ENCODE measurements at places on chromosomes 4 and X. TPM values are rescaled to one million over a fixed set of nuclear protein-coding genes. Genes with fewer than 3 reads are reported as not detected.

The ZNF732 gene
- total RNA-seq, result 0.55 TPM

GRCh38 chr4:821181-821591, 4.7 kb downstream of the CPLX1 start:
- DNase-seq, result no peak

The TCEAL2 gene
- total RNA-seq, result not detected

- DNase-seq, result no peak
These were observed 186.0 kb upstream of the FRMPD4 start for GRCh38 chrX:11952176-11952720.

DNA sequence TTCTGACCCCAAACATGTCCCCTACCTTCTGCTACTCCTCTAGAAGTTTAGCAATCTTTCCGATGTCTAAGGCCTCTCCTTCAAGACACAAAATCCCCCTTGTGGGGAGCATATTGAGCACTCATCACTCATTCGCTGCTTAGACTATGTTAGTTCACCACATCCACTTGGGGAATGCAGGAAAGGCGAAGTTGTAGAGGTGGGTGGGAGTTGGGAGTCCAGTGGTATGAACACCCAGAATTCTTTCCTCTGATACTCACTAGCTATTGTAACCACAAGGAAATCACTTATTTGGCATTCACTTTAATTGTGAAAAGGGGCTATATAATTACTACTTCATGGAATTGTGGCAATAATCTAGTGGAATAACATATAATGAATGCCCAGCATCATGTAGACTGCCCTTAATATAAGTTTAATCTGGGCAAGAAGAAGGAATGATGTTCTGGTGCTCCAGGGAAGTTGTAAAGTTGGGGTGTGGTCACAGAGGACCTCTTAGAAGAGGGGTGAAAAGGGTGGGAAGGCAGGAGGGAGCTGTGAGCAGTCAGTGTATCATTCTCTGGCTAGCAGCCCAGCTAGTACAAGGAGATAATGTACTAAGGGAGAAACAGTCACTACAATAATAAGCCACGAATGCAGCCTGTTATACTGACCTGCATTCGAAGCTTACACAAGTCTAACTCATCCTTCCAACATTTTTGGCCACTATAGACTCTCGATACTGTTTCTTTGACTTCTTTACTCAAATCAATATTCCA, 468.2 kb upstream of the DIPK2B start:
- DNase-seq, result no peak

DNA sequence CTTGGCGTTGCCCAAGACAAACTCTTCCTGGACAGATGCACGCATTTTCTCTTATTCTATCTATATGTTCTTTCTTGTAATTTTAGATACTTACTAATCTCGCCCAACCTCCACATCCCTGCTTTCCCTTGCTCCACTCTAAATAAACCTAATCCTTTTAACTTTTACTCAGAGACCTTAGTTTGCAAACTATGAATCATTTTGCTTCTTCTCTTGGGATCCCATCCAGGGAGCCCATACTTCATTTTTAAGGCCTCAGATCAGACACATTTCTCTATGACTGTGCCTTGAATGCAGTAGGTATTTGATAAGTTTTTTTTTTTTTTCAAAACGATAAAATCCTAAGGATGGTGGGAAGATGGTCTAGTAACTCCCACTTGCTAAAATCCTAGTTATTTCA, 353.8 kb upstream of the HAND2 start:
- no peak for DNase-seq

DNA sequence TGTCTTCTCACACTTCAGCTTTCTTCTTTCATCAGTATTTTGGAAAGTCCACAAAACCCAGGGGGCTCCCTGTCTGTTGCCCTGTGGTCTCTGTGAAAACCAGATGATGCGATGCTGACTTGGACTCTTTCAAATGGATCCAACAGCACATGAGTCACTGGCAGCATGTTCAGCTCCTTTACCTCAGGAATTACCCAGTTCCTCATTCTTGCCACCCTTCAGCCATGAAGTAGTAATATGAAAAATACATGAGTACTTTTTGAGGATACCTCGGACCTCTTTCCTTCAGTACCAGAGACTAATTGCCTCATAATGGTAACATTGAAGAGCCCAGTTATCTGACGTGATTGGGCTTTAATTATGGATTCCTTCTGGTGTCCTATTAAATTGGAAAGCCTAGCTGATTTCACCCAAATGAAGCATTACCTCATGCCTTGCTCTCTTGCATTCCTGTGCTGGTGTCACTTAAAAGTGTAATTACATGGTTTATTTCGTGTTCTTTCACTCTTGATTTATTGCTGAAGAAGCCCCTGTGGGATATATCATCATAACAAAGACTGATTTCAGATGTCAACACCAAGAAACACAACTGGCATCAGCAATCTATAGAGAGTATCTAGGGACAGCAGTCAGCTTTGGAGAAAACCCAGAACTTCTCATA, 63.4 kb downstream of the NFKB1 start:
- DNase-seq, result no peak

GRCh38 chrX:115642895-115643530, 82.0 kb downstream of the PLS3 start:
- peak; percentile 47 for DNase-seq

The RBMXL3 gene
- total RNA-seq, result not detected

The FAM9A gene
- not detected for total RNA-seq

GRCh38 chr4:74166135-74166534, 8.2 kb downstream of the MTHFD2L start:
- DNase-seq, result no peak

DNA sequence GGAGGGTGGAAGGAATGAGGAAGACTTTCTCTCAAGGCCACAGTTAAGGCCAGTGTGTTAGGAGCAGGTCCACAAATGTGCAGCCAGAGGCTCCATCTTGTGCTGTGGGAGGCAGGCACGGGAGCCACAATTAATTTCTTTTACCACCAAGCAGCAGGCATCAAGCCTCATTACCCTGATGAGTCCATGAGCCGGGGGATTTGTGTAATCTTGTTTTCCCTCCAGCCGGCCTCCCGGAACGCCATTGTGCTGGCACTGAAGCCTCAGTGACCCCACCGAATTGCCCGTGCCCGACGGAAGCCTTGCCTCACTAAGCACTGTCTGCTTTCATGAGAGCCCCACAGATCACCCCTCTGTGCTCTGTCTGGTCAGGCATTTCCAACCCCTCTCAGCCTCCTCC, 154.7 kb upstream of the STX18 start:
- no peak for DNase-seq

The CXCL13 gene
- total RNA-seq, result not detected

GRCh38 chrX:41273638-41274037, 60.3 kb upstream of the DDX3X start:
- DNase-seq, result peak; percentile 3

- no peak for DNase-seq
These were observed 835 bp upstream of the NFKB1 start for GRCh38 chr4:102500352-102500695.

The HSD17B13 gene
- not detected for total RNA-seq

All from G401 (cell line).